Stimulated activated CD8-positive, alpha-beta memory T cell treated with anti-CD3 and anti-CD28 coated beads, Interleukin-4, amount 100 ng/mL, for 48 hours (primary cell): ENCODE measurements at places on chromosomes 7 and 10.

GRCh38 chr10:123069246-123069986, 60.6 kb downstream of the ACADSB start:
- no peak for DNase-seq

DNA sequence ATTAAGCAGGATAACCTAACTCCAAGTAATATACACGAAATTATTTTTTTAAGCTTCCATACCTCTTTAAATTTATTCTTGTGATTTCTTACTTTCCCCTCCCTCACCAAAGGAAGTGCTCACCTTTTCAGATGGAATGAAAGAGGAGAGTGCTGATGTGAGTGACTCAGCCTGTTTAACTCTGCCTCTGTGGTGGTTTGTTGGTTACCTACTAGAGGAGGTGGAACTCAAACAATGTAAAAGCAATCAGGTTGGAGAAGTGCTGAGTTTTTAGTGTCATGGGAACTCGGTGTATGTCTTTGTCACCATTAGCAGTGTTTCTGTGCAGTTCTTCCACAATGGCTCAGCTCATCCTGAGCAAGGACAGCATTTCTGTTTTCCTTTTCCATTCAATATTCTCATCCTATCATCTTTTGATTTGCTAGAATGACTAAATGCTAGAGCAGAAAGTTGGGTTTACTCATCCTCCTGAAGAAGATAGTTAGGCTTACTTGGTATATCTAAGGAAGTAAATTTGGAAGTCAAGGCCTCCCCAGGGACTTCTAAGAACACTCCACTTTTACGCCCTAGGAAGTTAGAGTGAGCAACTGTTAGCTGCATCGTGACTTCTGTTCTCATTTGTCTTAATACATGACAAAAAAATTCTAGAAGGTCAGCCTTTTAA, 6.0 kb downstream of the ADD3 start:
- no peak for DNase-seq

- DNase-seq, result no peak
These were observed 181.7 kb downstream of the PLXNA4 start for GRCh38 chr7:132394283-132395198.

DNA sequence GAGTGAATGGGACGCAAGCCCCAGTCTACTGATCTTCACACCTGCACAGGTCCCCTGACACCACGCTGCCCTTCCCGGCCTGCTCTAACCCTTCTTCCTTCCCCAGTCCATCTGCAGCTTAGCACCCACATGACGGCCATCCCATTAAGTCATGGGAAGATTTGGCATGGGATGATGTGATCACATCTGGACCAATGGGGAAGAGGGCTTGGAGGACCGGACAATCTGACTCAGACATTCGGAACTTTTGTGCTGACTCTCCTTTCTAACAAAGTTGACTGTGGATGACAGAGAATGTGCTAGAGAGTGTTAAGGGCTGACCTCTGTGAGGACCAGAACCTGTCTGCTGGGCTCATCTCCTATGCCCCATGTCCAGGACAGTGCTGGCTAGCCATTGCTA, 15.6 kb downstream of the CXCL12 start:
- DNase-seq, result no peak
